Prostate gland (tissue), 2 donors: ENCODE measurements at places on chromosomes 7 and 10. TPM values are rescaled to one million over a fixed set of nuclear protein-coding genes. Genes with fewer than 3 reads are reported as not detected.

Gene GATA3
- total RNA-seq: 10.4 TPM

GRCh38 chr10:53123311-53123710, 350.7 kb upstream of the MBL2 start:
- no peak for DNase-seq

DNA sequence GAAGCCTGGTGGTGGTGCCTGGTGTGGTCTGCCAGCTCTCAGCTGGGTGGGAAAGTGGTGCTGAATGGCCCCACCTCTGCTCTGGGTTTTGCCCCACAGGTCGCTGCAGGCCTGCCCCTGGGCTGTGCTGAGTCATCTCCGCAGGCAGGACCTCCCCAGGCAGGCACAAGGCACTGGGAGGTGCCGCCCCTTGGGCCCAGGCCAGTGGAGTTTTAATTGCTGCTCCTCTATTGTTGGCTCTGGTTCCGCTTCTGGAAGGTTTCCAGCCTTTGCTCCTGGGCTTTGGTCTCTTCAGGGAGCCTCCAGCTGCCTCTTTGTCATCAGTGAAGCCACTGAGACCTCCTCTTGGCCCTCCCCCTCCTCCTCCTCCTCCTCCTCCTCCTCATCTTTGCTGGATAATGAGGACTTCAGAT, 180.3 kb upstream of the GRB10 start:
- DNase-seq: peak; percentile 60

- DNase-seq: no peak
These were observed 184.0 kb downstream of the GFRA1 start for GRCh38 chr10:116088985-116089384.

DNA sequence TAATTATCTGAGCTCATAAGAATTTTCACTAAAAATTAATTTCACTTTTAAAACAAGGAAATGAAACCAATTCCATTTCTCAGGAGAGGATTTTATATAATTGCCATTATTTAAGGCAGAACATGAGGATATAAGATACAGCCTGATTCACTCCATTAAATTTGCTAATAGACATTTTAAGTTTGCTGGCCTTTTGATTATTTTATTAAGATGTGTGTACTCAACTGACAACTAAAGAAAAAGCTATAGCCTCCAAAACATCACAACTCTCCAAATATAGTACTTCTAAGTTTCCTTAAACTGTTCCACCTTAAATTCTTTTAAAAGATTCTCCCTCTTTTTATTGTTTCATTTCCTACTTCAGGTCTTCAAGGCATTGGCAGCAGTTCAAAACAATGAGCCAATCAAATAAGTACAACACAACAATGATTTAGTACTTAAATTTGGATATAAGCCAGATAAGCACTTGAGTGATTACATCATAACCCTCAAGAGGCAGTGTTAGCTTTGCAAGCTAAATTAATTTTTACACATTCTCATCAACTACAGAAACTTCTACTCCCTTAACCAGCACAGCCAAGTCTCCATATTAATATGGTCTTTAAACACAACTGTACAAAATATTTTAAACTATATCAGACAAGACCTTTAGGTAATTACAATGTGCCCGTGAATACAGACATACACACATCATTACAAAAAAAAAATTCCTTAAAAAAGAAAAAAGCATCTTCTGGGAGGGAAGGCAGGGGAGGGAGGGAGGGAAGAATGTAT, 121.8 kb downstream of the KMT2C start:
- DNase-seq: peak; percentile 12

GRCh38 chr10:68151453-68151852, 42.2 kb downstream of the MYPN start:
- no peak for DNase-seq

- peak; percentile 1 for DNase-seq
These were observed 122.0 kb upstream of the UNC5B start for GRCh38 chr10:71090330-71090729.

Gene FXYD4
- not detected for total RNA-seq

DNA sequence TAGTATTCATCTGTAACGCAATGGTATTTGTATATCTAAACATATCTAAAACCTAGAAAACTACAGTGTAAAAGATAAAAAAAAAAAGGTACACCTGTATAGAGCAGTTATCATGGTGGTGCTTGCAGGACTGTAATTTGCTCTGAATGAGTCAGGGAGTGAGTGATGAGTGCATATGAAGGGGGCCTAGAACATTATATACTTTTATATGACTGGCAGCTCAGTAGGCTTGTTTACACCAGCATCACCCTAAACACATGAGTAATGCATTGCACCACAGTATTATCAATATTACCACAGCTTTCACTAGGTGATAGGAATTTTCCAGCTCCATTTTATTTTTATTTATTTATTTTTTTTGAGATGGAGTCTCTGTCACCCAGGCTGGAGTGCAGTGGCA, 40.8 kb downstream of the TRIM24 start:
- DNase-seq: no peak

DNA sequence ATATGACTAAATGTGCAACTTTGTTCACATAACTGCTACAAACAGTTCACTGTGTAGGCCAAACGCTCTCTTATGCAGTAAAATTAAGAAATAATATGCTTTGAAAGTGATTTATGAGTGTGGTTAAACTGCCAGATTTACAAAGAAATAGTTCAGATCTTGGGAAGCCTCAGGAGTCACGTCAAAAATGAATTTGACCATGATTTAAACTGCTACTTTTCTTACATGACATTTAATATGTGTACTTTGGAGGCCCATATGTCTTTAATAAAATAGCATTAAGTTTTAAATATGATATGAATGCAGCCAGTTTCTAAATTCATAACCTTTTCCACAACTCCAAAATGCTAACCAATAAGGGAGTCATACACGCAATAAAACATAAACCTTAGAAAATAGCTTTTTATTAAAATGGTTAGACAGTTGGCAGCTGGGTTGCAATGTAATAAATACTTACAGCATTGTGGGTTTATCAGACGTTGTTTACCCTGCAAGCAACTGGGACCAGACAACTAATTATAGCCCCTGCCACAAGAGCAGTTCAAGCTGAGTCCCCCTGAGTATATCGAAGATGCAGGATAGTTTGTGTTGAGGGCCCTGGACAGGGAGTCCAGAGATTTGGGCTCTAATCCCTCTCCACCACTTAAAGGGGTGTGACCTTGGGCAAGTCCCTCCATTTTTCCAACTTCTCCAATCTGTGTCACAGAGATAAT, 640.4 kb downstream of the LRMDA start:
- no peak for DNase-seq

DNA sequence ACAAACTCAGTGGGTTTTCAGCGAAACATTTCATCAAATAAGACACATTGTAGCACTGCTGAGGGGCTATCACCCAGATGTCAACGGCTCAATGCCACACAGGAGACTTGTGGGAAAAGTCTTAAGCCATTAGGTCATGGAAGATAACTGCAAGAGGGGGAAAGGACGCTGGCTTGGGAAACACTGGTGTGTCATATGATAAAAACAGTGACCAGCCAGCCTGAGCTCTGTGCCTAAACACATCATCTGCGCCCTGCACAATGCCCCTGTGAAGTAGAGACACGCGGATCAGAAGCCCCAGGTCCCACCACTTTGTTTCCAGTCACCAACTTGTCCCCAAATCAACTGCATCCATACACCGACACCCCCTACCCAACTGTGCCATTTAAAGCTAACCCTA, 116.7 kb downstream of the TNS3 start:
- no peak for DNase-seq

DNA sequence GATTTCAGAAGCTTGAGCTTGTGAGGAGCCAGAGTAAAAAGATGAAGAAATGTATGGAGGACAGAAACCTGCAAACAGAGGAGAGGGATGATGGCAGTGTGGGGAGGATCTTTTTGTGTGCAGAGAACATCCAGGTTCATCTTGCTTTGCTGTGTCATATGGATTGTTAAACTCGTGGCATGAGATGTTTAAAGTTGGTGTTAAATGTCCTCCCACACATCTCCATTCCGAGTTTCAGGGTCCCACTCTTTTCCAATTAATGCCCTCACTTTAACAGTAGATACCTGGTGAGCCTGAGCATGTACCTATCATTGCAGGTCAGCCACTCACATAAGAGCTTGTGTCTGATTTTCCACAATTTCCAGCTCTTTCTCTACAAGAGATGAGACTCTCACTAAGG, 147.7 kb downstream of the ST7 start:
- no peak for DNase-seq

DNA sequence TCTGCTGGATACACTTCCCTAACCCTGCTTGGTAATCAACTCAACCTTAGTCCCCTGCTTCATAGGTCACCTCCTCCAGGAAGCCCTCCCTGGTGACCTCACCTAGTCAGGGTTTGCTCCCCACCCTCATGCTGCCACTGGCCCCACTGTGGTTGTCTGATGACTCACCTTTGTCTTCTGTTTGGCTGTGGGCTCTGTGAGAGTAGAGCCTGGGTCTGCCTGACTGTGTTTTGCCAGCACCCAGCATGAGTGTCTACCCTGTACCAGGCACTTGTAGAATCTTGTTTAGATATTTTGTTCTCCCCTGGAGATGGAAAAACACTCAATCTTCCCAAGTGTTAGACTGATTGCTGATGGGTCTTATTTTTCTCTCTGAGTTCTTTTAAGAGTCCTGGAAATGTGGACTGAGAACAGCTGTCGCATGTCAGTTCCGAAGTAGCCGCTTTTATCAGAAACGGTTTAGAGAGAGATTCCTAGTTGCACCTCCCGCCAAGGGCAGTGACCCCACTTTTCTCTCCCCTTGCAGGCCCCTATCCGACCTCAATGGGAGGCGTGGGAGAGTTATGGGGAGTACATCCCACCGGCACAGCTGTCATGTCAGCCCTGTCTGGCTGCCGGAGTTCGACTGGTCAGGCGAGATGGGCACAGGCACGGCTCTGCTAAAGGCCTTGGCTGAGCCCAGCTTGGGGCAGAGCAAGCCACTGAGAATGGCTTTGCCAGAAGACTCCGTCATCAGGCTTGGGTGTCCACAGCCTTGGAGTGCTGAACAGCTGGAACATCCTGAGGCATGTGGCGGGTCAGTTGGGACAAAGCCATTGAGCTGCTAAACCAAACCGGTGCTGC, 134.3 kb downstream of the GRK5 start:
- DNase-seq: no peak

Gene MEIG1
- total RNA-seq: not detected

GRCh38 chr7:133255486-133255885, 2.6 kb downstream of the EXOC4 start:
- no peak for DNase-seq

- DNase-seq: no peak
These were observed 48.5 kb downstream of the LRRC18 start for GRCh38 chr10:48890888-48891850.

GRCh38 chr7:85664341-85664740, 477.5 kb upstream of the SEMA3D start:
- DNase-seq: no peak

Gene FEZF1
- total RNA-seq: not detected

- no peak for DNase-seq
These were observed 131.5 kb downstream of the SPAG6 start for GRCh38 chr10:22476601-22477321.

- DNase-seq: no peak
These were observed 75.5 kb downstream of the CARD11 start for GRCh38 chr7:2968176-2968575.

DNA sequence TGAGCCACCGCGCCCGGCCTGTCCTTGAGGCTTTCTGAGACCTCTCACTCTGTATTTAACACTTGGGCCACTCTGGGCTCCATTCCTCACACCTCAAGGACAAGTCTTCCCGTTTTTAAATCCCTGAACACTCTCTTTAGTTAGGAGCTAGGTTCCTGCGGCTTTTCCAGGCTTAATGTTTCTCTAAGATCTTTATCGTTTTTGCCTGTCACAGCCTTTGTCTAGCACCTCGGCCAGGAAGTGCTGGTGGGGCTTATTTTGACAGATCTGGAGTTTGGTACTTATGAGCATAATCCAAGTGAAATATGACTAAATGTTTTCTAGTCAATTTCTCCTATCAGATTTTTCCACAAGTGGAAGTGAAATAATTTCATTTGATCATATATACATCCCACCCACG, 186.6 kb downstream of the DPY19L1 start:
- no peak for DNase-seq

Gene OR2A7
- 5.3 TPM for total RNA-seq

Gene TFR2
- 0.59 TPM for total RNA-seq

DNA sequence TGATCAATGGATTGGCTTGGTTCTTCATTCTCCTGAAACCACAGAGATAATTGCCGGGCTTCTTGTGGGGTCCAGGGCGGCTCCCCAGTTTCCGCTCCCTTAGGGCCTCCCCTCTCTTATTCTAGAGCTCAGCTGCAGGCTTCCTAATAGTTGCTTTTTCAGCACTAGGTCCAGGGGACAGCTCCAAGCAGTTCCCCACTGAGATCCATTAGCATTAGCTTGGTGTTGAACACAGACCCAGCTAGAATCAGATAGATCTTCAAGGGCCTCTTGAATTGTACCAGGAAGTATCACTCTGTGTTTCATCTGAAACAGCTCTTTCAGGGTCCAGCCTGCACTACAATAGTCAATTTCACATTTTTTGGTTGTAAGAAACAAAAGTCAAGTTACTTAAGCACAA, 238.7 kb downstream of the SEC23IP start:
- no peak for DNase-seq

- no peak for DNase-seq
These were observed 178.3 kb upstream of the AGR3 start for GRCh38 chr7:17060051-17060450.

- no peak for DNase-seq
These were observed 10.1 kb downstream of the ATXN7L1 start for GRCh38 chr7:105866102-105866801.

Gene ANKRD1
- 20.0 TPM for total RNA-seq

Gene MRLN
- not detected for total RNA-seq

Gene MBLAC1
- 4.4 TPM for total RNA-seq

DNA sequence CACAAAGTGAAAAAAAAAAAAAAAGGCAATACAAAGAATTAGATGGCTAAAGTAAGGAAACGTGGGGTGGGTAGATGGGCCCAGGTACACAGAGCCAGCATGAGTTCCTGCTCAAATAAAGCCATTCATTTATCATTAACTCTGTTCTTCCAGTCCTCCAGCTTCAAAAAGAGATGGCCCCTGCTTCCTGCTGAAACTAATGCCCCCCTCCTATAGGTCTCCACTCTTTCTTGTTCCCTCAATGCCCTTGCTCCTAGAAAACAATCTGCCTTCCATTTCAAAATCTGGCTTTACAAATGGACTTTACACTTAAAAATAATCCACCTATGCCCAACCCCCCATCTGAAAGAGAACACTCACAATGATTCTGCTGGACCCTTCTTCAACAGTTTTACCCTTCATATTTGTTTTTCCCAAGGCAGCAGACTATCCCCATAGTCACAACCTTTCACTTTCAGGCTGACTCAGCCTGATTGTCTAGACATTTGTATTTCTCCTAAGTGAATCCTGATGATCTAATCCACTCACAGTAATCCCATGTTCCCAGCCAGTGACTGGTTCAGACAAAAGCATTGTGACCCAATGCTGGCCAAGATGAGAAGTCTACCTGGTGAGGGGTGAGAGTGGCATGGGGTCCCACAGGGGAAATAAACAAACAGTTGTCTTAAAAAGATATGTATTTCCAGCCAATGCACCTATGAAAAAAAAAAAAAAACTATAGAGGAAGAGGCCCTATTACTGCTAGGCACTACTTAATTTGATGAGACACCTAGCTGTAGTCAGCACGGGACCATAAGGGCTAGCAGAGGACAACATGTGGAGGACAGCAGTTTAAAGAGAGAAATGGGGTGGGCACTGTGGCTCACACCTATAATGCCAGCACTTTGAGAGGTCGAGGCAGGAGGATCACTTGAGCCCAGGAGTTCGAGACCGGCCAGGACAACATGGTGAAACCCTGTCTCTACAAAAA, 74.6 kb upstream of the GRID1 start:
- no peak for DNase-seq

Gene NUDT13
- 1.6 TPM for total RNA-seq

GRCh38 chr7:93981480-93981874, 22.7 kb downstream of the BET1 start:
- no peak for DNase-seq
